ENCODE measurements at places on chromosomes 1 and 21.

DNA sequence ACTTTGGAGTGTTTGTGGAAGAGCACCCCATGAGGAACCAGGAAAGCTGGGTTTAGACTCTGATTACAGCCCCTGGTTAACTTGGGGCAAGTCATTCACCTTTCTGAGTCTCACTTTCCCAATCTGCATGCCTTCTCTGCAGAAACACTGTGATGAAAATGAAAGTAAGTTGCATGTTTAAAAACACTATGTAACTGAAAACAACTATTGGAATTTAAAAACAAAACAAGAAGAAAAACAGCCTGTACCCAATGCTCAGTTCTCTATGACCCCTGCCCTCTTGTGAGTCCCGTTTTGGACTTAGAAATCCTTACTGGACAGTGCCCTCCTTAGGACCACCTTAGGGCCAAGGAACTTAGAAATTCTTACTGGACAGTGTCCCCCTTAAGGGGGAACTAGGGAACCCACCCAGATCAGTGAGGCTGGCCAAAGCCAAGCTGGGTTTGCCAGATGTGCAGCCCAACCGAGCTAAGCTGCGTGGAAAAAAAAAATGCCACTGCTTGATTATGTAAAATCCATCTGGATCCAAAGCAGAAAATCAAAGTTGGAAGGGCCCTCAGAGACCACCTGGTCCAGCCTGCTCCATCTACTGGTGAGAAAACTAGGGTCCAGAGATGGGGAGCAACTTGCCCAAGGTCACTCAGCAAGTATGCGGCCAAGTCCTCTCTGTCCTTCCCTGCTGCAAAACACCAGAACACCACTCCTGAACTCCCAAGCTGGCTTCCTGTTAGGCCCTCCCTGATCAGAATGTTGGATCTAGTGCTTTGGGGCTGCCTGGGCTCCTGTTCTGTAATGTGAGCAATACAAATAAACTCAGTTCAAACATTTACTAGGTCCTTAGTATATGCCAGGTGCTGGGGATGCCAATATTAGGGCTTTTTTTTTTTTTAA is 77.7 kb downstream of the MRPL37 start:
- DNase-seq: no peak

DNA sequence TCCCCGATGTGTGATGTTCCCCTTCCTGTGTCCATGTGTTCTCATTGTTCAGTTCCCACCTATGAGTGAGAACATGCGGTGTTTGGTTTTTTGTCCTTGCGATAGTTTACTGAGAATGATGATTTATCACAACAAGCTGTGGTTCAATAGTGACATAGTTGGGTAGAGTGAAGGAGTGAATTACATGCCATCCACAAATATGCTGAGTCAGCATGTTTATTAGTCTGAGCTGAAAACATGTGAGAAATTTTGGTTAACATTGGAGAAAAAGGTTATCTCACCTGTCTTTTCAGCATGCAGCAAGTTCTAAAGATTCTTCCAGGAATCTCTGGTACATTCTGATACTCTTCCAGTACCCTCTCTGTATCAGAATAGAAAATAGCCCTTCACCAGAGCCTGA is 19.0 kb downstream of the OR2L3 start:
- no peak for DNase-seq

DNA sequence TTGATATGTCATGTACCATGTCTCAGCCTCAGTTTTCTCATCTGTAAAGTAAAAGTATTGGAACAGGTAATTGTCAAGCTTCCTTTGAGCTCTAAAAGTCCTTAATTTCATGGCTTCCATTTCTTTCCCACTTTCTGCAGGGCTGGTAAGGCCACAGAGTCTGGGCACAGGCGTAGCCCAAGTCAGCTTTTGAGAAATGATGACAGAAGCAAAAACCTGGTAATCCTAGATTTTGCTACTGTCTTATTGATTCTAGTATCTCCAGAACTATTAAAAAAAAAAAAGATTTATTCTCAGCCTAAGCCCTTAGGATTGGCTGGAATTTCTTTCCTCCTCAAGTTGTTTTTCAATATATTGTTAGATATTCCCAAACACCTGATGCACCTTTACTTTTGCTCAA is 31.3 kb downstream of the PLXNA2 start:
- no peak for DNase-seq

- DNase-seq: no peak
These were observed 15.8 kb upstream of the RIPPLY3 start for GRCh38 chr21:36990508-36991205.

- no peak for DNase-seq
These were observed 404 bp upstream of the SCMH1 start for GRCh38 chr1:41242342-41243078.

GRCh38 chr1:208885650-208886049 is 641.5 kb upstream of the PLXNA2 start:
- DNase-seq: no peak

GRCh38 chr1:199743227-199743626 is 284.3 kb upstream of the NR5A2 start:
- no peak for DNase-seq

DNA sequence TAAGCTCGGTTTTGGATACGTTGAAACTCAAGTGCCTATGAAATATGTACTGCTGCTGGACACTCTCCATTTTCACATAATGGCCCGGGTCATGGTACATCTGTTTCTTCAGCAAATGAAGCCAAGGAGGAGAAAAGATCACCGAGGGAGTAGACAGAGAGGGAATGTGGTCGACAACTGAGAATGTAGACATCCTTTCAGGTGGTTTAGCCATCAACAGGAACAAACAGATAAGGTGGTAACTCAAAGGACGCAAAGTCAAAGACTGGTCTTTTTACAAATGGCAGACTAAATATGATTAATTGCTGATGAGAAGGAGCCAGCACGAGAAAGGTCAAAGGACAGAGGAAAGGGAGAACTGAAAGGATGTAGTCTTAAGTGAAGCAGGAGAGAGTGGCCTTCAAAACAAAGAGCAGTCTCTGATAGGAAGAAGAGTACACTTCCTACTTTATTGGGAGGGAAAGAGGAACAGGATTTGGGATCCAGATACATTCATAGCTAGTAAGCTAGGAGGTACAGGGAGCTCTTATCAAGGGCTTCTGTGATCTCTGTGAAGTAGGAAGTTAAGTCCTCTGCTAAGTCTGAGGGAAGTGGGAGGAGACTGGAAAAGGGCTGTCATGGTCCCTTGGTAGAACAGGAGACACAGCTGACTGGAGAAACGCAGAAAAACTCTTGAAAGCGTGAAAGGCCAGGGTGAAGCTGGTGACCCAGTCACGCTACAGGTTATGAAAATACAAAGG is 28.3 kb downstream of the NUP133 start:
- DNase-seq: no peak

- DNase-seq: no peak
These were observed 24.8 kb downstream of the TNFRSF8 start for GRCh38 chr1:12087797-12088314.

DNA sequence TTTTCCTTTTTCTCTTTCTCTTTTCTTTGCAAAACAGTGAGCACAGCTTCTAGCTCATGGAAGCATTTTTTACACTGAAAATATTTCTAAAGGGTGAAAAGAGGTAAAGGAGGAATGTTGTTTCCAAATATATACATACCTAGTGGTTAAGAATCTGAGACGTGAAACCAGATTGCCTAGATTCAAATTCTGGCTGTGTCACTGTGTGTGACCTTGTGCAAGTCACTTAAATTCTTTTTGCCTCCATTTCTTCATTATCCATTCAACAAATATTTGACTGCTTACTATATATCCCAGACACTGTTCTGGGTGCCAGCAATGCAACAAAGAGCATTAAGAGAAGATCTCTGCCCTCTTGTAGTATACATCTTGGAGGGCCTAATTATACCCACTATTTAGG is 53.3 kb downstream of the ZFYVE9 start:
- no peak for DNase-seq

DNA sequence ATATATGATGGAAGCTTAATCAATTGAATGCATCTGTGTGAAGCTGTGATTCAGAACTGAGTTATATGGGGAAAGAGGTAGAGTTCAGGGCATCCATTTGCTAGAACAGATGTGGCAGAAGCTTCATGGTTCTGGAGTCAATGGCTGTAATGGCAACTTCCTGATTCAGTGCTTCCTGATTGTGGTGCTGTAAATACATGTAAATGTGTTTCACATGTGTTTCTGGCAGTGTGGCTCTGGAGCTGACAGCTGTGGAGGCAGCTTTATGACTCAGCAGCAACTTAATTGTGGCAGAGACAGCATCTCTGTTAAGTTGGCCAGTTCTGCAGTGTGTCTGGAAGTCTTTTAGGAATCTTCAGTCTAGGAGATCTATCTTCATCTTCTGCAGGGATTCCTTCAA is 226.6 kb upstream of the ZRANB2 start:
- no peak for DNase-seq

DNA sequence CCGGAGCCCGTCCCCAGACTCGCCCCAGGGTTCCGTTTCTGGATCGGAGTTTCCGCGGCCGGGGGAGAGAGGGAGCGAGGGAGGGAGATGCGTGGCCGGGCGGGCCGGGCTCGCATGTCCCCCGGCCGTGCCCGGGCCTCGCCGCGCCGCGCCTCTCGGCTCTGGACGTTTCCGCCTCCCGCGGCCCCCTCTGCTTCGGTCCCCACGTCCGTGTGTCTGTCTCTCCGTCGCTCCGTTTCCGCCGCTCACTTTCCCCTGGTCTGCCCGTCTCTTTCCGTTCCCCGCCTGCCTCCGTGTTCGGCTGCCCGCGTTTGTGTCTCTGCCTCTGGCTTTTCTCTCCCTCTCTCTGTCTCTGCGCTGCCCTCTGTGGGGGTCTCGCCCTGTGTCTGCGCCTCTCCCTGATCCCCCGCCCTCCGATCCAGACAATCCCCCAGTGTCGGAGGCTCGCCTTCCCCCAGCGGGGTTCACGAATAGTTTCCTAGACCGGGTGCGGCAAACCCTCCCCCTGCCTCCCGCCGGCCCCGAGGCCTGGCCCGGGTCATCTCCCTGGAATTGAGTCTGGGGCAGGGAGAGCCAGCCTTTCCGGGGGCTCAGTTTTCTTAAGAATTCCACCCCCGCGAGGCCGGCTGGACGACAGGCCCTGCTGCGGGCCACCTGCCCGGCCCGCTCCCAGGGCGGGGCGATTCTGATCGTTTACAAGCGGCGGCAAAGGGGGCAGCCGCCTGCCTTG is 735 bp downstream of the NBL1 start:
- no peak for DNase-seq

DNA sequence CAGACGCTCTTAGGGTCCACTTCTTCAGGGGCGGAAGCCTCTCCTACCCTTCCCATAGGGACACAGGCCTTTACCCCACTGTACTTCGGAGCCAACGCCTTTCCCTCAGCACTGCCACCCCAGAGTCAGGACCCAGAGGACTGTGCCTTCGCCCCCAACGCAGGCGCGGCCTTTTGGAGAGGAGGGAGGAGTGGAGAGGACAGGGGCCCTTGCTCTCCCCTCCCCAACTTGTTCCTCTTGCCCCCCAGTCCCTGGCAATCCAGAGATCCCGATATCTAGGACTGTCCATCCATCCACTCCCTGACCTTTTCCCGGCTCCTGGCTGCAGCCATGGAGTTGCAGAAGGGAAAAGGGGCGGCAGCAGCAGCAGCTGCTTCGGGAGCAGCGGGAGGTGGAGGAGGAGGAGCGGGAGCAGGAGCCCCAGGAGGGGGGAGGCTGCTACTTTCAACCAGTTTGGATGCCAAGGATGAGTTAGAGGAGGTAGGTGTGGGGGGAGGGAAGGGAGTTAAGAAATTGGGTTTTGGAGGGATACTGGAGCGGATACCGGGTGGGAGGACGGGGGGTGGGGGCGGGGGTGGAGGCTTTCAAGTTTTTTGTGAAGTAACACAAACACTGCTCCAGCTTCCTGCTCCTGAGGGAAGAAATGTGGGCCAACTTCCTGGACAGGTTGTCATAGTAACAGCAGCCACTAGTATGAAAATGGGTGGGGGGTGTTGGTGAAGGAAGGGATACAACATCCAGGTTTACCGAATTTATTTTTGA is 636 bp downstream of the INTS3 start:
- no peak for DNase-seq

GRCh38 chr1:27993241-27993640 is 33.5 kb downstream of the XKR8 start:
- no peak for DNase-seq

DNA sequence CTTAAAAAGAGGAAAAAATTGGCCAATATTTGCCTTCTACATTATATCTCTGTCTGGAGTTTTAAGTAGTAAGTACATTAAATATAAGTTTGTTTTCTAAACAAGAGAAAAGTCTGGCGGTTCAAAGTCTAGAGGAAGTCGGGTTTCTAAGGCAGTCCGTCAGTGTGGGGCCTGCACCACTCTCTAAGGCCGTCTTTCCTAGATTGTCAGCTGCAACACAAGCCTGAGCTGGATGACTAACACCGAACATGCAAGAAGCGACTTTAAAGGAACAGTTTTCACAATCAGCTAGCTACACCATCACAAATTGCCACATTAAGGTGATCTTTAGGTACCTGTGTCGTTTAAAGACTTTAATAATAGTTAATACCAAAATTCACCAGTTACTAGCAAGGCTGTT is 19.6 kb downstream of the CCSAP start:
- no peak for DNase-seq

- no peak for DNase-seq
These were observed 2.5 kb downstream of the BACE2 start for GRCh38 chr21:41170442-41170841.

DNA sequence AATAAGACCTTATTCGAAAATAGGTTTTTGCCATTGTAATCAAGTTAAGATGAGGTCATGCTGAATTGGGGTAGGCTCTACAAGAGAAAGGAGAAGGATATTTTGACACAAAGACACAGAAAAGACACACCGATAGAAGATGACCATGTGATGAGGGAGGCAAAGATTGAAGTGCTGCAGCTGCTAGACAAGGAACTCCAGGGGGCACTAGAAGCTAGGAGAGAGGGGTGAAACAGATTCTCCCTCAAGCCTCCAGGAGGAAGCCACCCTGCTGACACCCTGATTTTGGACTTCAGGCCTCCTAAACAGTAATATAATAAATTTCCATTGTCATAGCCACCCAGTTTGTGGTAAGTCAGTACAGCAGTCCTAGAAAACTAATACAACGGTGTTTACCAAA is 506.8 kb upstream of the CAMK1G start:
- no peak for DNase-seq

DNA sequence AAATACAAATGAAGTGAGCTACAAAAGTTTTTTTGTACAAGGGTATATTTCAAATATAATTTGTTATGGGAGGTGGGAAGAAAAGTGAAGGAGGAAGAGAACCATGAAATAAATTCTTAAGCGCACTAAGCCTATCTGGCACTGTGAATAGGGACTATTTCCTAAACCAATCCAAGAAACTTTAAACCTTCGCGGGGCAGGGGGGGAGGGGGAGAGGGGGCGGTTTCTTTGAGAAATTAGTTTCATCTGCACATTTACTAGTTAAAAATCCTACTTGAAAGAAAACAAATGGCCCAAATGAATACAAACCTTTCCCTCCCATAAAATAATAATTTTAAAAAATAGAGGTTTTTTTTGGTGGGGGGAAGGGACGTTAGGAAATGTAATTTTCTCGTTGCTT is 364 bp downstream of the GOLPH3L start:
- no peak for DNase-seq

GRCh38 chr1:76802094-76802493 is 65.2 kb upstream of the ST6GALNAC5 start:
- DNase-seq: no peak

- no peak for DNase-seq
These were observed 31.1 kb downstream of the UBE4B start for GRCh38 chr1:10063878-10064277.

GRCh38 chr1:102107441-102107840 is 110.7 kb upstream of the OLFM3 start:
- no peak for DNase-seq
